Esophagus squamous epithelium (tissue), 5 donors: ENCODE measurements at places on chromosomes 7 and 10.

DNA sequence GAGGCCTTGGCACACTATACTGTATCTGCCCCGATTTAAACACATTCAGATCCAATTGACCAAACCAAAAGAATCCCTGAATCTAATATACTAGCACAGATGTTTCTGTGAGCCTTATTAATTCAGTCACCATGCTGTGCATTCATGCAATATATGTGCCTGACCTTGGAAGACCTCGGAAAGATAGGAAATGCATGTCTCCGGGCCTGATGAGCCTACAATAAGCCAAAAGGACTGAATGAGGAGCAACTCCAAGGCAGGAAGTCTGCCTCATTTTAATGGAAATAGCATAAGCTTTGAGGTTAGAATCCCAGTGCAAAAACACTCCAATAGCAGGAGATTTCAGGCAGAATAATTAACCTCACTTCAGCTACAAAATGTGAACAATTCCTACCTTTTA is 316.7 kb downstream of the LRRTM3 start:
- DNase-seq = no peak

- peak; percentile 3 for DNase-seq
Measured at GRCh38 chr7:79453558-79454360, at the start of gene MAGI2. Gene MAGI2 (minus strand): TSS chr7:79453667. CDS start chr7:79453320, 347 bp downstream.

DNA sequence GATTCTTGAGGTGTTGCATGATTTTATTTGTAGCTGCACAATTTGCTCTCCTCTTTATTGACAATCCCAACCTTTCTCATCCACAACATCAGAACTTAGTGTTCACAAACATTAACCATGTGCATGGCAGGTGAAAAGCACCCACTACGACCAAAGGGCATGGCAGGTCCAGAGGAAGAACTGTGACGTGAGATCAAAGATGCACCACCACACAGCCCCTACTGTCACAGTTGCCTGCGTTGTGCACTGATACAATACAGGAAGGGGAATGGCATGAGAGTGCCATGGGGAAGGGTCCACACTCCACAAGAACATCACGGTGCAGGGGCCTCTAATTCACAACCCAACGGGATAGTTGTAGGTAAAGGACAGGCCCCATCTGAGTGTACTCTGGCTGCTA is 217.1 kb upstream of the PFKP start:
- no peak for DNase-seq

GRCh38 chr10:19845503-19846368 is 29.5 kb downstream of the PLXDC2 start:
- no peak for DNase-seq

DNA sequence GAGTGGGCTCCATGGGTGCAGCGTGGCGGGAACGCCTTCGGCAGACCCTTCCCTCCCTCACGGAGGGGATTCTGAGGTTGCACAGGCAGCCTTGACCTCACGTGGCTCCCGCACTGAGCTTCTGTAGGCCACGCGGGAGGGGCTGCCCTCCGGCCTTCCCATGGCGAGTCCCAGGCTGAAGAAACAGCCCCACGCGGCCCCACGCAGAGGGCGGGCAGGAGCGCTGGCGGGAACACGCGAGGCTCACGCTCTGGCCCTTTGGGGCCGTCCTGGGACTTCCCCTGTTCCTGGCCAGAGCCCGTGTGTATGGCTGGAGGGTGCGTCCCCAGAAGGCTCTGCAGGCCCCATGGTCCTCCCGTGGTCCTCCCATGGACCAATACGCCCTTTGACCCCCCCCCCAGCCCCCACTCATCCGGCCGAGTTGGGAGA is 21.7 kb upstream of the NKX6-2 start:
- no peak for DNase-seq

- no peak for DNase-seq
Measured at GRCh38 chr10:122780391-122780790, 65.3 kb downstream of the CUZD1 start.

GRCh38 chr10:63200431-63200830 is 67.3 kb downstream of the NRBF2 start:
- no peak for DNase-seq

DNA sequence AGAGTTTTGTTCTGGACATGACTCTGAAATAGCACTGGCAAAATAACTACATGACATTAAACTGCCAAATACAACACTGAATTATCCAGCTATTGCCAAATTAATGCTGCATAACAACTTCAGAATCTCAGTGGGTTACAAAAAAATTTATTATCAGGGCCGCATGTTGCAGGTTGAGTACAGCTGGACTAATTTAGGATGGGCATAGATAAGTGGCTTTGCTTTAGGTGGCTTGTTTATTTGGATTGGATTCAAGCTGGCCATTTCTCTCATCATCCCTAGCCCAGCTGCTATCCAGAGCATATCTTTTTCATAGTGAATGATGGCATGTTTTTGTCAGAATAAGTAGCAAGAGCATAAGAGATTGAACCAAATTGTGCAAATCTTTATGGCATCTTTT is 1277.1 kb downstream of the REEP3 start:
- no peak for DNase-seq

- DNase-seq = no peak
Measured at GRCh38 chr7:92988051-92988450, 129.7 kb downstream of the SAMD9 start.

DNA sequence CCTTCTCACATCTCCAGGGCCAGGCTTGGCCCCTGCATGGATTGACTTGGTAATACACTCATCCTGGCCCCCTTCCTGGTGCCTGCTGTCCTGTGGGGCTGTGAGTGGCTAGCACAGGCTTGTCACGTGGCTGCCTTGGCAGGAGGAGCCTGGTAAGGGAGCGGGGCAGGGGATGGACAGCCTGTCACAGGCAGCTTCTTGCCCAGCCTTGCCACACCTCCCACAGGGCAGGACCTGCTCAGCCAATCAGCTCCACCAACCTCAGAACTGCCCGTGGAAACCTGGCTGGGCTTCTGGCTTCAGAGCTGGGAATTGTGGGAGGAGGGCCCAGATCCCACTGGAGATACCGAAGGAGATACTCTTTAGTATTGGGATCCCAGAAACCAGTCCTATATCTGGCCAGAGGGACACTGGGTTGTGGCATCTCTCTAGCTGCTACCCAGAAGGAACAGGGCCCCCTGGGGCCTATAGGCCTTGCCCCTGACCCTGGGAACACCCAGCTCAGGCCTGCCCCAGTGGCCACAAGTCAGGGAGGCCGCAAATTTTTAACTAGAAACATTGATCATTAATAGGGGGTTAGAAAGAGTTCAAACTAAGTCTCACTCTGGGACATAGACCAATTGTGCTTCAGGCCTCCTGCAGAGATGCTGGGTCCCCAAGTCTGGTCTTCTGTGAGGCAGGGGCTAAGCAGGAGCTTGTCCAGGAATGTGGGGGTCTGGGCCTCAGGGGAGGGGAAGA is at the start of gene HOGA1:
TSS of gene HOGA1 (plus strand) at position 330 of the 738 bp plus-strand sequence. CDS start at position 645, 315 bp downstream.
- no peak for DNase-seq

DNA sequence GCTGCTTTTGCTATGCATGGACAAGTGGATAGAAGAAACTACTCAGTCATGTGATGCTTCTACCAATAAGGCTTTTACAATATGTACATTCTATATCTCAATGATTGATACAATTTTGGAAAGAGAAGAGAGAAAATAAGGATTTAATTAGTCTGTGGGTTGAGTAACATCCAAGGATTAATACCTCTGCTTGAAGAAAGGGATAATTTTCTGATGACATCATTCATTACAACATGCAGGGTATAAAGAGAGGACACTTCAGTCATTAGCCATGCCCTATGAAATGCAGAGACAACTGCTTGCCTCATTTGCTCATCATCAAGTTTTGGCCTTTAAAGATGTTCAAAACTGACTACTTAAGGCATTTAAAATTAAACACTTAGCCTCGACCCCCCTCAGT is 237.3 kb downstream of the AHR start:
- DNase-seq = no peak

- DNase-seq = no peak
Measured at GRCh38 chr10:21724020-21724589, 190.1 kb downstream of the MLLT10 start.

DNA sequence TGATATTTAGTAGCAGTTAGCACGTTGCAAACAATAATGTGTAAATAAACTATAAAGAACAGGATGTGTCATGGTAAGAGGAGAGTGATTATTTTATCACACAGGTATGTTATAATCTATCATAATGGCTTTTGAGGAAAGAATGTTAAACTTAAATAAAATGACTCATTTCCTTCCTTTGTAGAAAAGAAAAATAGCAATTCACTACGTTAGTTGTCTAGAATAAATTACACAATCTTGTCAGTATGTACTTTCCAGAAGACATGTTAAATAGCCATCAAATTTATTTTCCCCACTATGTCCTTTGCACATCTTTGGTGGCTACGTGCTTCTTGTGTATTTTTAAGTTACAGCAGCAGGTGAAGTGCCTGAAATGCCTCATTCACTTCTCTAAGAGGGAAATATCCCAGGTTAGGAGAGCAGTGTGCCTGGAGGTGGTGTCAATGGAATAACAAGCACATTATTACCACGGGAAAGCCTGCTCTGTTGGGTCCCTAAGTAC is 133.8 kb downstream of the SEMA3A start:
- DNase-seq = no peak

DNA sequence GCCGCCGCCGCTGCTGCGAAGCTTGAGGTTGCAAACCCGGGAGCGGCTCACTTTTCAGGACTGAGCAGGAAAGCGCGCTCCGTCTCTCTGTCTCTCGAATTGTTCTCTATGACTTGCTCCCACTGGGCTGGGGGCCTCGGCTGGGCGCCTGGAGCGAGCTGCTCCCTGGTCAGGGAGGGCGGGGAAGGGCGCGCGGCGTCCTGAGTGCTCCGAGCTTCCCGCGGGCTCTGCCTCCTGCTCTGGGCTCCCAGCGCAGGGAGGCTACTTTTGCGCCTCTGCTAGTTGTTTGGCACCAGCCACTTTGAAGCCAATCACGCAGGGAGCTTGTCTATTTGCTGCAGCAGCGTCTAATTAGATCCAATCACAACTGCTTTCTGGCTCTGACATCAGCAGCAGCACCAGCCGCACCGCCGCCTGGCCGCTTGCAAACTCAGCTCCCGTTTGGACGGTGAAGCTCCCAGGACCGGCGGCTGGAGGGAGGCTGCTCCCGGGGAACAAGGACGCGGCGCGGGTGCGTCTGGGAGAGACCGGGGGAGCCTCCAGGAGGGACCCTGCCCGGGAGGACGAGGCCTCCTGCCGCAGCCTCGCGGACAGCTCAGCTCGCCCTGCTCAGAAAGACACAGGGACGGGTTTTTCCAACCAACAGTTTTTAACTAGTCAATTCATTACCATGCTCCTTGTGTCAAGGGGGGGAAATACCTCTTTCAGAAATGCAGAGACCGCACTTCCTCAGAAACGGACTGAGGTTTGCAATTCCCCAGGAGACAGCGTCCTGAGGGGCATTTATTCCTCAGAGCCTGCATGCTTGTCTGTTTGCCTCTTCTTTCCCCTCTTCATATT is at the start of gene ADARB2:
TSS of gene ADARB2 (minus strand) at position 304 of the 840 bp plus-strand sequence.
- DNase-seq = no peak

GRCh38 chr7:152144557-152145245 is 119.2 kb downstream of the GALNT11 start:
- DNase-seq = no peak

DNA sequence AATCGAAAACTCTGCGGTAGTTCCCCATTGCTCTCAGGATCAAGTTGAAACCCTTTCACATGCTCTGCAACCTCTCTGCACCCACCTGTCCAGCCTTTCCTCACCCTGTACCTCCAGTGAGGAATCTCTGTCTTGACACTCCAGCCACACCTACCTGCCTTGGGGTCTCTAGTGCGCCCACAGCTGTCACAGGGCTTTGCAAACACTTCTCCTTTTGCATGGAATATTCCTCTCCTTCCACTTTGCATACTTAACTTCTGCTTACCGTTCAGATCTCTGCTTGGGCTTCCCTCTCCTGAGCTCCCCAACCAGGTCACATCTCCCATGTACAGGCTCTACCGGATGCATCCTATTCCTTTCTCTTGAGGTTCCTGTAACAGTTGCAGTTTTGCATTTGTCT is 6.6 kb upstream of the ZYX start:
- no peak for DNase-seq

GRCh38 chr7:45691155-45691656 is 117.0 kb downstream of the ADCY1 start:
- DNase-seq = no peak

DNA sequence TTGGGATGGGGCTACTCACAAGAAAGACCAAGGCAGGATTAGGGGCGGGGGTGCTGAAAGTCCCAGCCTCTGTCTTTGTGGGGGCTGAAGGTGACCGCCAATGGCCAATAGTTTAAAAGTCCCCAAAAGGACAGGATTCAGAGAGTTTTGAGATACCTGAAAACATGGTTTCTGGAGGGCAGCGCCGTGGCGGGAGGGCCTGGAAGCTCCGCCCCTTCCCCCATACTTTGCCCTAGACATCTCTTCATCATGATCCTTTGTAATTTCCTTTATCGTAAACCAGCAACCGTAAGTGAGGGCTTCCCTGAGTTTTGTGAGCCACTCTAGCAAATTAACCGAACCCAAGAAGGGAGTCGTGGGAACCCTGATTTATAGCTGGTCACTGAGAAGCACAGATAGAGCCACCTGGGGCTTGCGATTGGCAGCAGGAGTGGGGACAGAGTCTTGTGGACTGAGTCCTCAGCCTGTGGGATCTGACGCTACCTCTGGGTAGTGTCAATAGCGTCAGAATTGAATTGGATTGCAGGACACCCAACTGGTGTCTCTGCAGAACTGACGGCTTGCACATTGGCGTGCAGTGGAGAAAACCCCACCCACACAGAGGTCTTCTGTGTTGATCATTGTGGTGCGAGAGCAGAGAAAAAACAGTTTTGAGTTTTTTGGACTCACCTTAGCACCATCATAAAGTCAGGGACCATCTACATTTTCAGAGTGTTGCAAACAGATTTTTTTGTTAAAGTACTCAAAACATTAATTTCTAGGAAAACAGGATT is 169.3 kb downstream of the USP6NL start:
- no peak for DNase-seq

DNA sequence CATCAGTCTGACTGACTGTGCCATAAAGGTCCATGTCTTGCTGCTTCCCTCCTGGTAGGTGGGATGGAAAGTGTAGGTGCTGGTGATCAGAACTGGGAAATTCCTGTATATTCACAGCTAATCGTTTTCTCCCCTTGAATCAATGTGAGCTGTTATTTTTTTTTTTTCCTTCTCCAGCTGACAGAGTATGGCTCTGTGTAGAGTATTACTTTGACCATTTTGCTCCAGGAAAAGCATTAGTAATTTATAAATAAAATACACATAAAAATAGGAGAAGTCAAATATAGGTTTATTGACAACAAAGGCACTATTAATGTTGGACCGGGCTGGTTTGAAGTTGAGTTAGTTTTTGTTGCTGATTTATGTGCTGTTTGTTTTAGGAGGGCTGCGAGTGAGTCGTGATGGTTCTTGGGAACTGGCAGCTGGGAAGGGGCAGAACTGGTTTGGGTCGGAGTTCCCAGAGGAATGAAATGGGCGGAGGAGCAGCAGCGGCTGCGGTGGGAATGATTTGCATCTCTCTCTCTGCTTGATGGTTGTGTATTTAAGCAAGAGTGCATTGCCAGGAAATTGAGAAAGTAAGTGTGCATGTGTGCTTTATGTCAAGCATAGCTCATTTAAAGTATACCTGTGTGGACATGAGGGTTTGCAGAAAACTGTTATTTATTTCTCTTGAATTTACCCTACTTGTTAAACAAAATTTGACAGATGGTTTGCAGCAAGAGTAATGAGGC is 80.9 kb downstream of the LRMDA start:
- no peak for DNase-seq
